ENCODE measurements at places on chromosomes 6 and 20.
A peak's percentile ranks its signal among the peaks of the same experiment; 100 is the strongest.

DNA sequence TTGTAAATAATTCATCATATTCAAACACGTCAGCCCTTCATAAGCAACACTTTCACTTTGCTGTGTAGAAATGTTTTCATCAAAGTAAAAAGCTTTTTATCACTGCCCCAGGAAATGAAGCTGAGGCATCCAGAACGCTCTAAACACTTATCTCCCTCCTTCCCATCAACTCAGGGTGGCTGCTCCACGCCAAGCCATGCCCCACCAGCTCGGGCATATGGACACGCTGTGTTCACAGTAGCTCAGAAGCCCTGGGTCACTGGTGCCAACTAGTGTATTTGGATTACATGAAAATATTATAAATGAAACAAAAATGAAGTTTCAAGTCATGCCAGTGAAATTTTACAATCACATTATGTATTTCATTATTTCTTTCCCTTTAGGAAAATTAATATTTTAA is 10.3 kb downstream of the PDE10A start:
- DNase-seq = no peak

DNA sequence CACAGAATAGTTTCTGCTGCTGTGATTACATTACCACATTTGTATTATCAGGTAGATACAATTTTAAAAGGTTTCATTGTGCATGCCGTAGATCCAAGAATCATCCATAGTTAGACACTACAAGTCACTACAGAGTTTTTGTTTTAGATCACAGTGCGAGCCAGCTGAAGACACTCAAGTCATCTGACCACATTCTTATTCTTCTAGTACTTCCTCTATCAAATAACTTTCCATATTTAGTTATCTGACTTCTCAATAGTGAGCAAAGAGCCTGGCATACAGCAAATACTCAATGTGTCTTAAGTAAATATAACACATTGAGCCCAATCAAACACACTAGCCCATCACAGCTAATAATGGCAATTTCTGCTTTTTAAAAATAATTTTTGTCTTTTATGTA is 195.4 kb downstream of the ASCC3 start:
- no peak for DNase-seq

DNA sequence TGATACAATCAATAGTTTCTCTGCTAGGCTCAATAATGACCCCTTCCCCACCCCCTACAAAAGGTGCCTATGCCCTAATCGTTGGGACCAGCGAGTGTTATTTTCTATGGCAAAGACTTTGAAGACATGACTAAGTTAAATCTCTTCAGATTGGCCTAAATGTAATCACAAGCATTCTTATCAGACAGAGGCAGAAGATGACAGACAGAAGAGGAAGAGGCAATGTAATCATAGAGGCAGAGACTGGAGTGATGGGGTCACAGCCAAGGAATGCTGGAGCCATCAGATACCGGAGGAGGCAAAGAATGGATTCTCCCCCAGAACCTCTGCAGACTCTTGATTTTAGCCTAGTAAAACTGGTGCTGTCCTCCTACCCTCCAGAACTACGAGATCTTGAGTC is 159.3 kb downstream of the EDN1 start:
- no peak for DNase-seq

DNA sequence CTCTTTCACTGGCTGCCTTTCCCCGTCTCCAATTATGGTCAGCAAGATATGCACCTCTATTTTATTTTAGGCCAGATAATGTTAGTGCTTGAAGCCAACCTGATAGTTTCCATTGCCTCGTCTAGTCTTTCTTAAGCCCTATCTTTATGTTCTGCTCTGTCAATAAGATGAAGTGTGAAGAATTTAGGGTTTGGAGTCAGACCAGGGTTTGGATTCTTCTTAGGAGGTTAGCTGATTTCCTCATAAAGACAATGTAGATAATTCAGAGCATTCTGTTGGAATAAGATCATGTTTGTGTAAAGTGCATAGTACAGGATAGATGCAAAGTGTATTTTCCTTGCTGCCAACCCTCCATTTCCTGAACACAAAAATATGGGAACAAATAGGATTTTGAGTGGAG is 43.8 kb downstream of the PKIB start:
- DNase-seq = no peak

- DNase-seq = no peak
Measured at GRCh38 chr20:4876301-4876700, 125.0 kb downstream of the SLC23A2 start.

DNA sequence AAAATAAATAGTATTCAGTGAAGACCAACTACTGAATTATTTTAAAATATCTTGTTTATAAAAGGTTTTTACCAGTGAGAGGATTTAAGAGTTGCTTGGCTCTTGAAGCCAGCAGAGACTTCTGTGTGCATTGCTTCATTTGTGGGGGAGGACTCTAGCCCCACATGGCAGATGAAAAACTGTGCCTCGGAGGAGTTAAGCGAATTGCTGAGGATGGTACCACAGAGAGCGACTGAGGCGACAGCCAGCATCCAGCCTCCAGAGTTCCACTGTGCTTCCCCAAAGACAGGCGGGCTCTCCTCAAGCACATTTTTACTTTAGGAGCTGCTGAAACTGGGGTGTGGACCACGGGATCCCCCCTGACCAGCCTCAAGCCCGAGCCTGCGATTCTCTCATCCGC is 80.7 kb downstream of the THBS2 start:
- DNase-seq = no peak

DNA sequence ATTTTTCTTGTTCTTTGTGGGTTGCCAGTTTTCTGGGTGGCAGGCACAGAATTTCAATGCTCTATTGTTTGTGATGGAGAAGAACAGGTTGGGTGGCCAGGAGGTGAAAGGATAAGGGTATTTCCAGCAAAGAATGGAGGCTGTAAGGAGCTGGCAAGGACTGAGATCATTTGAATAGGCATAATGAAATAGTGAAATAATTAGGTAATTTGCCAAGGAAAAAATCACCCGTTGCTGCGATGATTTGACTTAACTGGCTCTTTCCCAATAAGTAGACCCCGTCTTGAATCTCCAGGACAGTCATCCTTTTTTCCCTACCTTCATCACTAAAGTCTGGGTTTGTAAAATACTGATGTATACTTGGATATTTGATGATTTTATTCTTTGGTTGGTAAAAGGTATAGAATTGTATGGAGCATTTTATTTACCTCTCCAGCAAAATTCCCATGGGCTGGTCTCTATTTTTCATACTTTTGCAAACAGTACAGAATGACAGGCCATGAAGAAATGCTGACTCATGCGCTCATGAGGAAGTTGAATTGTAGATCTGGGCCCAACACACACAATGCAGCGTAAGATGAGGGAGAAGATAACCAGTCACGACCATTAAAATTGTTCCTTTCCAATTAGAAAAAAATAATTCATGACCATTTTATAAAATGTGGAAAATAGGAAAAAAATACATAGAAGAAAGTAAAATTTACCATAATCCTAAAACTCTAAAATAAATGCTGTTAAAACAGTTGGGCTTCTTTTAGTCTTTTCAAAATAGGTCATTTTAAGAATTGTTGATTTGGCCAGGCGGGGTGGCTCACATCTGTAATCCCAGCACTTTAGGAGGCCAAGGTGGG is 2.4 kb upstream of the GCNT2 start:
- no peak for DNase-seq

- DNase-seq = peak; percentile 95
Measured at GRCh38 chr20:62711703-62712101, 3.1 kb downstream of the NTSR1 start.

DNA sequence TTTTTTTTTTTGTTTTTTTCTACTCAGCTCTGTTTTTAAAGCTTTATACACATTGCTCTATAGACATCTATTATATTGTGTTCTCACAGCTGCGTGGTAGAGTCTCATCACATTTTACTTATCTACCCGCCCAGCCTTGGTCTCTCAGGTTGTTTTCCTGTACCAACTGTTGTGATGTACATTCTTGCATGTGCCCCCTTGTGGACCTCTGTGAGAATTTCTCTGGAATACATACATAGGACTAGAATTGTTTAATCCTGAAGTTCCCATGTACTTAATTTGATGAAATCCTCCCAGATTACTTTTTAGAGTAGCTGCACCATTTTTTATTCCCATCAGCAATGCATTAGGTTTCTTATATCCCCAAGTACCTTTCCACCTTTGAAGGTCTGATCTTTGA is 40.4 kb upstream of the TINAG start:
- no peak for DNase-seq

GRCh38 chr6:81547149-81547548 is 205.3 kb downstream of the TENT5A start:
- no peak for DNase-seq

GRCh38 chr6:139917951-139918630 is 543.6 kb upstream of the CITED2 start:
- DNase-seq = no peak

DNA sequence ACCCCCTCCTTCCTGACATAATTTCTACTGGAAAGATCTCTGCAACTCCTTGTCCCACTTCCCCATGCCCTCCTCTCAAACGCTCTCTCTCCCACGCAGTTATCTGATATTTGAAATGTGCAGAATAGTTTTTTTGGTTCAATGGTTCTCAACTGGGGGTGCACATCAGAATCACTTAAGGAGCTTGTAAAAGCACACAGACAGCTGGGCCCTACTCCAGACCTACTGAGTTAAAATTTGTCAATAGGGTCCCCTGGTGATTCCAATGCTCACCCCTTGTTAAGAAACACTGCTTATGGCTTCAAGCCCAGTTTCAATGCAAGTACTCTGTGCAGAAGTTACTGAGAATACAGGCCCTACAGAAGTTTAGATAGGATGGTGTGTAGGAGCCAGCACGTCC is 45.2 kb upstream of the KCNK16 start:
- DNase-seq = peak; percentile 94

DNA sequence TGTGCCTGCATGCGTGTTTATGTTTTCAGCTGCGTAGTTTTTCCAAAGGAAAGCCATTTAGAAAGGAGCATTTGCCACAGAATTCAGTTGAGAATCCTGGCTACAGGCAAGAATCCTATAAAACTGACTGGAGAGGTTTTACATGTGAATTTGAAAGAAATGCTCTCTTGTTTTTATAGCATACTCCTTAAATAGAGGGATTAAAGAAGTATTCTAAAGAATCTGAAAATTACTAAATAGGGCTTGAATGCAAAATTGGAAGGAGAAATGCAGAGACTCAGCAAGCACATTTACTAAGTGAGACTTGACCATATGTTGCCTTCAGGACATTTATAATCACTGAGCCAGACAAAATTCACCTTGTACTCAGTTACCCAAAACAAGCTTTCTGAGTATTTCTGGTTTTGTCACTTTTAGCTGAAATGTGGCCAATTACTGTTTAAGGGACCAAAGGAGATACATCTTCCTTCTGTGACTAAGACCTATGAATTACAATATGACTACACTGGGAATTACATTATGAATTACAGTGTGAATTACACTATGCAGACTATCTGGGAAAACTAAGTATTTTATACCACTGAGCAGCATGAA is 107.4 kb upstream of the ASCC3 start:
- no peak for DNase-seq

GRCh38 chr6:169723200-169723909 is 945 bp downstream of the PHF10 start:
- peak; percentile 28 for DNase-seq

GRCh38 chr6:85115376-85115775 is 334.5 kb upstream of the NT5E start:
- no peak for DNase-seq

DNA sequence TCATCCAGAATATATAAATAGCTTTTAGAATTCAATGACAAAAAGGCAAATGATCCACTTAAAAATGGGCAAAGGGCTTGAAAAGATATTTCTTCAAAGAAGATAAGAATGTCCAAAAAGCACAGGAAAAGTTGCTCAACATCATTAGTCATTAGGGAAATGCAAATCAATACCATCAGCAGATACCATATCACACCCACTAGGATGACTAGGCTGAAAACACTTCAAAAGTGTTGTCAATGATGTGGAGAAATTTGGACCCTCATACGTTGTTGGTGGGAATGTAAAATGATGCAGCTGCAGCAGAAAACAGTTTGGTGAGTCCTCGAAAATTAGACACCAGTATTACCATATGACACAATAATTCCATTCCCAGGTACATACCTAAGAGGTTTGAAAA is 303.6 kb upstream of the SLC35B3 start:
- no peak for DNase-seq

DNA sequence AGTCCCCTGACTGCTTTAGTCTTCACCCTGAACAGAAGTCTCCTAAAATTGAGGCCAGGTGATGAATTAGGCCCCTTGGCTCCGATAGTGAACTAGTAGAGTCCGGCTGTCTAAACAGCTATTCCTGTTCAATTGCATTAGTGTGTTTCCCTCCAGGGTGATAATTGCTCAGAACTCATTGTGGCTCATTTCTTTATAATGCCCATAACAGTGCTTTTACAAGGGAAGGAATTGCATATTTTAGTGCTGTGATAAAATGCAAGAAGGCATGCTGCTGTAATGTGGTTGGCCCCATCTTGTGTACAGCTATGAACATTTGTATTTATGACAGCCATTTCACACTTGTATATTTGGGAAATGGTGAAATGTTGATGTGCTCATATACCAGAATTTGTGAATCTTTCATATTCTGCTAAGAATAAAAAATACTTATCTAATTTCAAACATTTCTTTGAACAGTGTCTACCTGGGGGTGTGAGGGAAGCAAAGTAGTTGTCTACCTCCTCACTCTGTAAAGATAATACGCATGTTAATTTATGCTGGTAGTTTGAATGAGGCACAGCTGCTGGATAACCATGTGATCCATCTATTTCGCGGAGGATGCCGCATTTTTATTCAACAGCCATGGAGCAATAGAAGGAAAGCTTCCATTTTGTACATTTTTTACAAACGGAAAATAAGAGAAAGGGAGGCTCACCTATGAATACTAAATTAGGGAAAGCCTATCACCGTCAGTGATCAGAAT is 451.4 kb downstream of the NKAIN2 start:
- DNase-seq = no peak

GRCh38 chr20:48885237-48885636 is 36.3 kb upstream of the ARFGEF2 start:
- DNase-seq = no peak

DNA sequence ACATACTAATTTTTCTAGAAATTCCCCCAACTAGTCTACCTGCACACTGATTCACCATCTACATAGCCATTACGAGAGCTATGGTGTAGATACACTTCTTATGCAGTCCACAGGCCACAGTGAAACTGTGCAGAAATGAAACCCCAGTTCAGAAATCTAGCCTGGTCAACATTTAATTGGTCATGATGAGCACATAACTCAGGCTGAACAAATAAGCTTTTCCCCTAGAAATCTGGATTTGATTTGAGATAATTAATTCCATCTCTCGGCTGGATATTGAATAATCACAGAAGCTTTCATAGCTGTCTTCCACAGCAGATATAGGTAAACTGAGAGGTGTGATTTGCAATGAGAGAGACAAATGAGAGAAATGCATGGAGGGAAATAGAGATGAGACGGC is 22.6 kb upstream of the TINAG start:
- no peak for DNase-seq

GRCh38 chr6:22300273-22300998 is 3.6 kb upstream of the PRL start:
- no peak for DNase-seq

DNA sequence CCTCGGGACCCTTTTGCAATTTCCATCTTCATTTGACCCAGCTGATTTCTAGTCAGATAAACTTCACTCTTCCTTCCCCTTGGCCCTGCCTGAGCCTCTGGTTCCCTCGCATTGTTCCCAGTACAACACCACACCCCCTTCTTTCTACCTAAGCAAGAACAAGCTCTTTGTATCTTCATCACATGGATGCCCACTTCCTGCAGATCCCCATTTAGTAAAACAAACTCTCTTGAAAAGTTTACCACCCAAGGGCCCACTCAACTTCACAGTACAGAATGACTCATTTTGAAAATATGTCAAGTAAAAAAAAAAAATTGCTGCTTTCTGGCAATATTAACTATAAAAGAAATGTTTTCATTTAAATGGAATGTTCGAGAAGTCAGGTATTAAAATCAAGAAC is 5.2 kb downstream of the FAXC start:
- no peak for DNase-seq

GRCh38 chr6:85408039-85408438 is 41.8 kb upstream of the NT5E start:
- no peak for DNase-seq

Data from DMS79 treated with DMSO at 0.1 percent for 48 hours (cell line).